Muscle of arm (tissue), 14 donors: ENCODE measurements at places on chromosomes 12 and 14.

- DNase-seq: no peak
Measured at GRCh38 chr14:28879573-28879996, 113.0 kb downstream of the FOXG1 start.

DNA sequence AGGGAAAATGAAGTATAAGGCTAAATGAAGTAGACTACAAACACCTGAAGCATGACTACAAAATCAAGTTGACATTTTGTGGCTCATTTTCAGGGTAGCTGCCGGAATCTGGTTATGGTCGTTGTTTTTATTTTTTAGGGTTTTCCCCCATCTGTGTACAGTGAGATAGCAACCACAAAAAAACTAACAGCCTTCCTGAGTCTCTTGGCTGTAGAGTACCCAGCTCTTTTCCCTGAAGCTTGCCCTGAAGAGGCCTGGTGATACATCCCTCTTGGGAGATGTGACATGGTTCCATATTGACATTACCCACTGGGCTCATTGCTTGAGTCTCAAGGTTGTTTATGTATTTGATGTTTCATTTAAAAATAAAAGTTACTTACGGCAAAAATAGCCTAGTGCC, 424.0 kb downstream of the ZFP36L1 start:
- DNase-seq: no peak

DNA sequence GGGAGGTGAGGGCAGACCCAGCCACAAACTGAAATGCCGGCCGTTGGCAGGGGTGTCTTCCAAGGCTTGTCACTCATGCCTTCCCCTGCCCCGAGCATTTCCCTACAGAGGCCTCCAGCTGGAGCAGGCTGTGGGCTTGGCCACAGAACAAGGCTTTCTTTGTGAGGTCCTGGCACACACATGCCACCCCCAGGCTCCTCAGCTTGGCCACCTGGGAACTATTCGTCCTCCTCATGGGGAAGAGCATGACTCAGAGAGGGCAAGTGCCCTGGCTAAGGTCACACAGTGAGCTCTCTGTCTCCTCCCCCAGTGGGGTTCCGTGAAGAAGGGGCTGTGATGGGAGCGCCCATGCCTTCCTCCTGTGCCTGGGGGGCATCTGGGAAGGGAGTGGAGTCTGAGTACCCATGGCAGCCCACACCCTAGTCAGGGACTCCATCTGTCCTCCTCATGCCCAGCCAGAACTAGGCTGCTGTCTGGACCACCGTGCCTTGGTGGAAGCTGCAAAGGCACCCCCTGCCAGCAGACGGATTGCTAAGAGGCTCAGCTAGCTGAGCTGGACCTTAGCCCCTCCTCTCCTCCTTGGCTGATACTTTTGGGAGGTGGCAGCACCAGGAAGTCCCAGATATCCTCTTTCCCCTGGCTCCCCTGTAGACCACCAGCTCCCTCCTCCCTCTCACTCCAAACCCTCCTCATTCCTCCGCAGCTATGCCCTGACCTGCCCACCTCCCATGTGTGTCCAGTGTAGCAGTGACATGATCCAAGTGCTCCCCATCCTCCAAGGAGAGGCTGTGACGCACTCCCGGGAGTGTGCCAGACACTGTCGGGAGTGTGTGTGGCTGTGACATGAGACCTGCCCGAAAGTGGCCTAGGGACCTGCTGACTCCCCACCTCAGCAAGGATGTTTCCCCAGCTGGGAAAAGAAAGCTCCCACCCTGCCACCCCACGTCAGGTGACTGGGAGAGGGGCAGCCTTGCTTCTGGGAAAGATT, 21.4 kb downstream of the ABCB9 start:
- no peak for DNase-seq

DNA sequence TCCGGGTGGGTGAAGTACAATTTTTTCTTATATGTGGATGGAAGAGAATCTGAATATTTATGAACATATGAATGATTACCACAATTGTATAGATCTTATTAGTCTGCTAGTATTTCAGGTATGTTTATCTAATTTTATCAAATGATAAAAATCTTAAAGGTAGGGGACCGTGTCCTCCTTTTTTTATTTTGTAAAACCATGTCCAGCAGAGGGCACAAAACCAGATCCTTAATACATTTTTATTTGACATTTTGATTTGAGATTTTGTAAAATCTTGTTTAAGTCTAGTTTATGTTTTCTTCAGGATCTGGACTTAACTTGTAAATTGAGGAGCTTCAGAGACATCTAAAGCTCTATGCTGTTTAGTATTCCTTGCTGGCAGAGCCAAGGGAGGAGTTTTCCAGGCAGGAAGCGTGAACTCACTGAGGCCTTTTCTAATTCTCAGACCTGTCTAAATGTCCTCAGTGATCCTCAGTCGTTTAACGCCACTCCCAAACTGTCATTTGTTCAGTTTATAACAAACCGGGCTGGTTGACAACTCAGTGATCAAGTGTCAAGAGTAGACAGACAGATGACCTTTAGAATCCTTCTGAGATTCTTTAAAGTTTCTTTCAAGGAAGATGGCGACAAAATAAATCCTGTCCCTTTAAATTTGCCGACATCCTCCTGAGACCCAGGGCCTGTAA, 263.9 kb downstream of the KTN1 start:
- DNase-seq: no peak

GRCh38 chr12:94333396-94333795, 126.3 kb downstream of the CEP83 start:
- no peak for DNase-seq

- no peak for DNase-seq
Measured at GRCh38 chr12:132305560-132305966, 23.8 kb downstream of the GALNT9 start.

DNA sequence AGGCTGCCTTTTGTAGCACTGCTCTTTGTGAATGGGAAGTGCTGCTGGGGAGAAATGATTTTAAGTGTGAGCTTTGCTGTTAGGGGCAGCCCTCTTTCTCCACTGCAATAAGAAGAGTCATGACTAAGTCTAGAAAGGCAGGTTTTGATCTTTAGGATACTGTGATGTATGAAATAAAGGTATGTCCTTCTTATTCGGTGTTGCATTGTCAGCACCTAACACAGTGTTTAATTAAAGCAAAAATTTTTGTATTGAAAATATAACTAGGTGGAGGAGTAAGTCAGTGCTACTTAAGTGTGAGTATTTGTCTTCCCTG, 81.5 kb downstream of the ETV6 start:
- no peak for DNase-seq

GRCh38 chr14:34722723-34723545, 8.5 kb upstream of the CFL2 start:
- DNase-seq: peak; percentile 76

DNA sequence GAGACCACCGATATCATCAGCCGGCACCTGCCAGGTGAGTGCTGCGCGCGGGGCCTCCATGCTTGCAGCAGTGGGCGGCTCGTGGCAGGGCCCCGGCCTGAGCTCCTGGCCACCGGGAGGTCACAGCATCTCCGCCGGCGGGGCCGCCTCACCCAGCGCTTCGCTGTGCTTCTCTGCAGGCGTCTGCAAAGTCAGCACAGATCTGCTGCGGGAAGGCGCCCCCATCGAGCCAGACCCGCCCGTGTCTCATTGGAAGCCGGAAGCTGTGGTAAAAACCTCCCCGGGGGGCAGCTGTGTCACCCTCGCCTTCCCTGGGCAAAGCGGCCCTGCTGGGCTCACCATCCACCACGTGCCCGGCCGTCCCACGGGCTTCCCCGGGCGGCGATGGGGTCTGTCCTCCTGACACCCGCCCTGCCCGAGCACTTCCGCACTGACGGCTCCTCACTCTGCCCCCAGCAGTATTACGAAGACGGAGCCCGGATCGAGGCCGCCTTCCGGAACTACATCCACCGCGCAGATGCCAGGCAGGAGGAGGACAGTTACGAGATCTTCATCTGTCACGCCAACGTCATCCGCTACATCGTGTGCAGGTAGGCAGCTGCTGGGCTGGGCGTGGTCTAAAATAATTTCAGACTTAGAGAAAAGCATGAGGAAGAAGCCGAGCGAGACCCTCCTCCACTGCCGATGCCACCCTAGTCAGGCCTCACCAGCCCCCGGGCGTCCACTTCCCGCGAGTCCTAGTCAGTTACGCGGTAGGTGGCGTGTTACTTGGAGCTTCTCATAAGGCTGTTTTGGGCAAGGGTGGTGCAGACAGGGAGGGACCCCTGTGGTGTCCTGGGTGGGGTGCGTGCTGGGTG, 7.1 kb downstream of the PGAM5 start:
- DNase-seq: no peak

GRCh38 chr12:115407036-115407435, 723.1 kb upstream of the TBX3 start:
- DNase-seq: no peak

DNA sequence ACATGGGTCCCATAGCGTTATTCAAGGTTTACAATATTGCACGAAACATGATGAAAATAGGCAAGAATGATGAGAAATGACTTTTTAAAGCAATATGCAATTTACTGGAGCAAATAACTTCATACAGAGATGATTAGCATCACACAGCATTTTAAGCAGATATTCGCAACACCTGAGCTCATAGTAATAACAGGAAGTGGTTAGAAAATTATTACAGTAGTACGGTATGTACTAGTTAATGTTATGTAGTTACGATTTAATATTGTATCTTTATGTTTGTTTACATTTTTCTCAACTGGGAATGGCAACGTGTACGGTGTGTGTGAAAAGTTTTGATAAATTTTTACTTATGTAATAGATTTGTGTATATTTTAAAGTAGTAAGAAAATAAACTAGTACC, 102.6 kb downstream of the OSBPL8 start:
- no peak for DNase-seq

GRCh38 chr12:77032406-77032805, 33.0 kb downstream of the E2F7 start:
- DNase-seq: no peak

GRCh38 chr14:39957290-39957689, 525.1 kb upstream of the FBXO33 start:
- DNase-seq: no peak

- DNase-seq: no peak
Measured at GRCh38 chr12:6182279-6182898, 17.8 kb upstream of the CD9 start.

DNA sequence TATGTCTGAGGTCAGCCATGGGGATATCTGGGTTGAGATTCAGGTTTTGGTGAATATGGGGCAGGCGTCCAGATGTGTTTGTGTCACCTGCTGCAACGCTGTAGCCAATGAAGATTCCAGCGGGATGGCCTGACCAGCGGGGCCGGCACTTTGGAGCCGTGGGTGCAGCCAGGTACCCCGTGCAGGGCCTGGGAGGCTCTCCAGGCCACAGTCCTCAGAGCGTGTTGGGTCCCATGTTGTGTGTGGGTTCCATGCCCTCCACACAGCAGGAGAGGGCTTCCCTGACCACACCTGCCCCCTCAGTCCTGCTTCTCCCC, 2.8 kb upstream of the TEX22 start:
- no peak for DNase-seq

DNA sequence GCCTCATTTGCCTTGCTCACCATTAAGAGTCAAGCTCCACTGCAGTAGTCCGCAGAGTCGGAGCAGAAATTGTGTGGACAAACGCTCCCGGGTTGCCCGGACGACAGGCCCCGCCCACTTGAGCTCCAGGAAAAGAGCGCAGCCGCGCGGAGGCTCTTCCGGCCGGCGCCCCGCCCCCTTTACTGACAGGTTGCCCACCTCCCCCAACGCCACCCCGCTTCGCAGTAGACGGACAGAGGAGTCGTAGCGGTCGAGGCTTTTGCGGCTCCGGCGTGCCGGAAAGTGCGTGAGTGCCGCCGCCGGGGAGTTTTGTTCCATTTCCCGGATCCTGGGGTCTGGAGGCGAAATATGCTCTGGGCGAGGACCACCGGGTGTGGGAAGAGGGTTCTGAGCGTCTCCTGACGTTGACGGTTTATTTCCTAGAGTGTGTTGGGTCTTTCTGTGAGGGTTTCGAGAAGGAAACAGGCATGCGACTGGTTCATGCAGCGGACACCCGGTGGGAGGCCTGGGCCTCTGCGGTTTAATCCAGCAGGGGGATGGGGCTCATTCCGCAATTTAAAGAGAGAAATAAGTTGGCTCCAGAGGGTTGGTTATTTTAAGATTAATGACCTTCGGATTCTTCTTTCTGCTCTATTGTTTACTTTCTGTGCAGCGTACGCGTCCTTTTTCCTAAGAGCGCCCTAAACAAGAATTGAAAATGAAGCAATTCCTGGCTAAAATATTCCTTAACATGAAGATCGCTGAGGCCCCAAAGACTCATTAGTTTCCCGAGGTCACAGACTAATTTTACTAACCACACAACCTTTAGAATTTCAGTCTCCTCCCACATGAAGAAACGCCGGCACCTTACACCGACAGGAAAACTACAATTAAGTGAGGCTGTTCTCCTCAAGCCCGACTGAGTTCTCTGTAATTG, at the start of the genes DNAI7 and ETFRF1:
Gene DNAI7, minus strand, starts transcription at position 105 of the 916 bp plus-strand sequence. Its CDS starts 82 bp downstream, at position 23.
Gene ETFRF1, plus strand, starts transcription at position 182 of the 916 bp plus-strand sequence. CDS start 8,720 bp downstream, outside the sequence.
- DNase-seq: peak; percentile 98

GRCh38 chr14:102902086-102902485, 20.4 kb upstream of the AMN start:
- no peak for DNase-seq

DNA sequence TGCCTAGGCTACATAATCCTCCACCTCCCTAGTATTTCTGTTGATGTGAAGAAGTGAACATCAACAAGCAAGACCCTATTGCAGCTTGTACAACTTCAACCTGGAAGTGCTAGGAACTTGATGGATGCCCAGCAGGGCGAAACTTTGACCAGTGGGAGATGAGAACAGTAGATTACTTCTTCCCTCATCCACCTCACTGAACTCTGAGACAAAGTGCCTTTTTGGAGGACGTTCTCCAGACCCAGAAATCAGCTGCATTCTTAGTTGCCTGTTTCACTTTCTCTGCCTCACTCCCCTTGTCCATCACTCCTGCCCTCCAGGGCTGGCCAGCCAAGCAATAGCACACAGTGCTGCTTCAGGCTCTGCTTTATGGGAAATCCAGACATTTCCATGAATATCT, 683.4 kb downstream of the GALC start:
- no peak for DNase-seq

DNA sequence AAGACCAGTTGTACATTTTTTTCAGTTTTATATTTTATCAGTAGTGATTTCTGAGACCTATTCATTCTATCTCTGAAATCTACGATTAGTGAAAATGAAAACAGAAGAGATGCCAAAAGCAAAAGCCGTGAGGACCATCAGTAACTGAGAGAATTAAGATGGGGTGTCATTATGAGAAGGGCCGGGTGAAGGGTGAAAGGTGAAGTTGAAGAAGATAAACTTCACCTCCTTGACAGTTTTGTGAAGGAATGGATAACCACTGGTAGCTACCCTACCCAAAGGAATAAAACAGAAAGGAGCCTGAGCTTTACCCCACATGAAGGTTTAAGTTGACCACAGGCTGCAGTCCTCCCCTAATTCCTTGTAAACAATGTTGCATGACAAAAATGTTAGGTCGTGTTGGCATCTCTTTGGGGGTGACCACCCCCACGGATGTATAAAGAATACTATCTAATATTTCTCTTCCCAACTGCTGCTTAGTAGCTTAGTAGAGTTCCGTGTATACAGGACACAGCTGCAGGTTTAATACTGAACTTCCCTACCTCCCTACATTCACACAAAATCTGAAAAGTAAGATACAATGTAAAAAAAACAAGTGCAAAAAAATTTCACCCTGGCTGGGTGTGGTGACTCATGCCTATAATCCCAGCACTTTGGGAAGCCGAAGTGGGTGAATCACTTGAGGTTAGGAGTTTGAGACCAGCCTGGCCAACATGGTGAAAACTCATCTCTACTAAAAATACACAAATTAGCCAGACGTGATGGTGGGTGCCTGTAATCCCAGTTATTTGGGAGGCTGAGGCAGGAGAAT, 23.9 kb downstream of the GPR19 start:
- no peak for DNase-seq
